ENCODE measurements at places on chromosomes 5 and 9. TPM values are rescaled to one million over a fixed set of nuclear protein-coding genes. Genes with fewer than 3 reads are reported as not detected.

Gene PCDHGA10
- total RNA-seq = 12.5 TPM

Gene IFNA2
- total RNA-seq = not detected

Gene SLC2A6
- total RNA-seq = 18.7 TPM

DNA sequence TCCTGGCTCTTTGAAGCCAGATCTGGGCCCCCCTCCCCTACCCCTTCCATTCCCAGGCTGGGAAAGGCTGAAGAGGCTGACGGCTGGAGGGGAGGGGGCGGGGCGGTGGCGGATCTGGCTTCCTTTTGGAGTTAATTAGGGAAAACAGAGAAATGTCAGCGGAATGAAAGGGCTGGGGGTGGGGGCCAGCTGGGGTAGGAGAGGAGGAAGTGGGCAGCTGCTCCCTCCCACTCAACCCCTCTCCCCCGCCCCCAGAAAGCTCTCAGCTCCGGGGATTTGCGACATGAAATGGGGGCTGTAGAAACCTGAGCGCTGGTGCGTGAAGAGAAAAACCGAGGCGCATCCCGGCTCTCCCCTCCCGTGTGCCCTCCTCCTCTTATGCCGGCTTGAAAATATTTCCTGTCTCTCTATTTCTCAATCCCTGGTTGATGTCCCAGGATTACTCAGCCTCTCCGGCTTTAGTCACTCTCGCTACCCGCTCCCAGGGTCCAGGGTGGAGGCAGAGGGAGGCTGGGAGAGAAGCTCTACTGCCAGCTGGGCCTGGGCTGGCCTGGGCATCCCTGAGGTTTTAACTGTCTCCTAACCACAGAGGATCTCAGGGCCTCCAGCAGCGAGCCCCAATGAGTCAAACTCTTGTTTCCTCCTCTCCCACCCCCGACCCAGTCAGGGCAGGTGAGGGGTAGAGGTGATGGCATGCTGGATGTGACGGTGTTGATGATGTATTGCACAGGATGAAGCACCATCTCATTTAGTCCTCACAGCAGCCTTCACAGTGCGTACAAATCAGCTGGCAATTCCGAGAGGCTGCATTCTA lies 20.1 kb downstream of the PCDHGC5 start:
- DNase-seq = peak; percentile 77
